ENCODE measurements at places on chromosomes 7 and 10. TPM values are rescaled to one million over a fixed set of nuclear protein-coding genes. Genes with fewer than 3 reads are reported as not detected.

DNA sequence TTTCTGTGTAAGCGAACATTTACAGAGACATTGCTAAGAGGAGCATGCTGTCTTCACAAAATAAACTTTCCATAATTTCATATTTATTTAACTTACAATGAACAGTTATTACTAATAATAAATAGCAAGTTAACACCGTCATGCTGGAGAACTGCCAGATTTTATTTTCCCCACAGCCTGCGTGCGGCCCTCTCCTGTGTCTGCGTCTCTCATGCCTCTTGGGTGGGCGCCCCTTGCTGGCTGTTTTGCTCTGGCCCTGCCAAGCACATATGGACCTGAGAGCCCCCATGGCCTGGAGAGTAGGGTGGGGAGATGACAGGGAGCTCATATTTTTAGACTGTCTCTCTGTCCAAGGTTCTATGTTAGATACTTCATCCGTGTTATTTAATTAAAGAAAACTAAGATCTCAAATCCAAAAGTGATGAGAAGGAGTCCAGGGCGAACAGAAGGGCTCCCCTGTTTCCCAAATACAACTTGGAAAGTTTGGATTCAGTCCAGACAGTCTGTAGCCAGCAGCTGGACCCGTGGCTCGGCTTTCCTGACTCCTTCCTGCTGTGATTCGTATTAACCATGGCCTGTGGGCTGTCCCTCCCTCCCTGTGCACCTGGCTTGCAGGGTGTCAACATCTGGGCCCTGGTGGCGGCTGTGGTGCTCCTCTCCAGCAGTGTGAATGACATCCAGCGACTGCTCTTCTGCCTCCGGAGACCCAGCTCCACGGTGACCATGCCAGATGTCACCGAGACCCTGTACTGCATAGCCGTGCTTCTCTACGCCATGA lies 20.5 kb downstream of the FBH1 start:
- DNase-seq = no peak

Gene BAMBI
- 25.9 TPM for total RNA-seq

Gene SFMBT2
- total RNA-seq = 1.7 TPM

GRCh38 chr7:12692479-12693259 lies 5.2 kb downstream of the ARL4A start:
- no peak for DNase-seq

DNA sequence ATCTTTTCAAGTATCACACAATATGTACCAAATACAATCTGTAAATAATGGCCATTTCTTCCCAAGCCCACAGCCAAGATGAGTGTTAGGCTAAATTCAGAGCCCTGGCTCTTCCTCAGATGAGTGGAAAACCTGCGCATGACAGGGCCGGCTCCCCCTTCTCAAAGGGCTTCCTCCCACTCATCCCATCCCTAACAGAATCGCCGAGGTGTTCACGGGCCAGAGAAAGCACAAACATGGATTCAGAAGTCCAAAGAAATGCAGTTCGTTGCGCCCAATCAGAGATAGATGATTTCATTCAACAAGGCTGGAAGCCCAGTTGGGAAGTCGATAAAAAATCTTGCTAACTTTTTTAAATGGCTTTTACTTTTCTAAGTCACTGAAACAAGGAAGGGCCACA lies 121.8 kb downstream of the UBE2H start:
- no peak for DNase-seq

DNA sequence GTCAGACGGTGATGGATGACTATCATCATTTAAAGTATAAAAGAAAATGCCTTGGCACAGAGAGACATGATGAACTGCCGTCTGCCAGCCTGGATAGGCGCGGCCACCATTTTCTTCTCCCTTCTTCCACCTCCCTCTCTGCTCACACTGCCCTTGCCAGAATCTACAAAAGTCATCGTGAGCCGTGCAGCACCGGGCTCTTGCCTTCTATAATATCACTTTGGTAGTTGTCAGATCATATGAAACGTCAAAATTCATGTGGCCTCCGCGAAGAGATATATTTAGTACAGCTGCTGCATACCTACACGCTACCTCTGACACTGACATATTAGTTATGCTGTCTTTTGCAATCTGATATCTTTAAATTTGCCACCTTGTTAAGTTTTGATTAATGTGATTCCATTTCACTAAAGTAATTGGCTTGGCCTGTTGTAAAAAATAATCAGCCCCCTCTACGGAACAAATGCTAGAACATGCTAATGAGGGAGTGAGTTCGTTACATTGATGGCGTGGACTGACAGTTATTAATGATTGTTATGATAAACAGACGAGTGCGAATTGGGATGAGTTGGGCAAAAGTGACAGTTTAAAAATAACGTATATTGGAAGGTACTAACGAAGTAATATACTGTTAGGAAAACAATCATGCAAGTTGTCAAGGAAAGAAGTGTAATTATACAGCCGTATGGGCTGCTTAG lies 214.9 kb downstream of the LRMDA start:
- DNase-seq = no peak

DNA sequence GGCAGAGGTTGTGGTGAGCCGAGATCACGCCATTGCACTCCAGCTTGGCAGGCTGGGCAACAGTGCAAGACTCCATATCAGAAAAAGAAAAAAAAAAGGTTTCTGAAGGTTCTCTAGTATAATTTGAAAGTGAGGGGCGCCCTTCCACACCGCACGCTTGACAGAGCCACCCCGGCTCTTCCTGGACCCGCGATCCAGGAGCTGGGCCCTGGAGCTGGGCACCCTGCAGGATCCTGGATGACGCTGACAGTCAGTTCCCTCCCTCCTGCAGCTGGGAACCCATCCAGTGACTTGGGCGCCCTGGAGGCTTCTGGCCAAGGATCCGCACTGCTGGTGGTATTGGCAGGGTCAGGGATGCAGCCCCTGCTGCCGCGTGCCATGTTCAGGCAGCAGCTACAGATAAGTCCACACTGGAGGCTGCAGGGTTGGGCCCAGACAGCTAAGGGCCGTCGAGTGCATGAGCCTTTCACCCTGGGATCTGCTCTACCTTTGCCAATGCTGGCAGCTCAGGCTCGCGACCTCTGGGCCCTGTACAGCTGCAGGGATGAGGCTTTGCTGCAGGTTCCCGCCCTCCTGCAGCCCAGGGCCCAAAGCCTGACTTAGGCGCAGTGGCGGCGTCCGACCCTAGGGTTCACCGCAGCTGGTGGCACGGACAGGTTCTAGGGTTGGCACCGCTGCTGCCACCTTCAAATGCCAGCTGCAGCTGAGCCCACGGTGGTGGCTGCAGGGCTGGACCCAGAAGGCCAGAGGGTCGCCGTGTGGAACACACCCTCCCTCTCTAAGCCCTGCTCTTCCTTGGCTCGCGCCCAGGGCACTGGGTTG lies 110.2 kb downstream of the OR13A1 start:
- no peak for DNase-seq

Gene SLC29A4
- total RNA-seq = 2.2 TPM

DNA sequence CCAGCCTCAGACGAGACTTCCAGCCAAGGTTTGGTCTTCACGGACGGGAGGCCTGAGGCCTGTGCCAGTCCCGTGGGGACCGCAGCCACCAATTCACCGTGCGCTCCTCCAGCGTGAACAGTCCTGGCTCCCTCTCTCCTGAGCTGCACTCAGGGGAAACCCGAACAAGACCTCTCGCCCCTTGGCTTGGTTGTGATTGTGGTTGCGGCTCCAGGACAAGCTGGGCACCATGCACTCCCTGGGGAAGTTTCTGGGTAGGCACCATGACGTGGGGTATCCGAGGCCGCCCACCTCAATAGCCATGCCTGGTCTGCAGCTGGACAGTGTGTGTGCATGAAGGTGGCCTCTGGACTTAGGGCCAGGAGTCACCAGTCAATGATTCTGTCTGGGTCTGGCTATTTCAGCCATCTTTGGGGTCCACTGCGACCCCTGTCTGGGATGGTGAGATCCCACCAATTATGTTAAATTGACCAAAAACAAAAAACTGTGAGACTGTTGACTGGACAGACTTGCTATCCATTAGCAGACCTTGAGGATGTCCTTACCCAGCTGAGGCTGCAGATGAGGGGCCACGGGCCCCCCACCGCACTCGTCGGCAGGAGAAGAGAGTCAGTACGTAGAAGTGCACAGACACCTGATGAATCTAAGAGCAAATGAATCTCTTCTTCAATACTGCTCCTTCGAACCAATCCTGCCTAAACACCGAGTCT lies 33.5 kb upstream of the EN2 start:
- no peak for DNase-seq

DNA sequence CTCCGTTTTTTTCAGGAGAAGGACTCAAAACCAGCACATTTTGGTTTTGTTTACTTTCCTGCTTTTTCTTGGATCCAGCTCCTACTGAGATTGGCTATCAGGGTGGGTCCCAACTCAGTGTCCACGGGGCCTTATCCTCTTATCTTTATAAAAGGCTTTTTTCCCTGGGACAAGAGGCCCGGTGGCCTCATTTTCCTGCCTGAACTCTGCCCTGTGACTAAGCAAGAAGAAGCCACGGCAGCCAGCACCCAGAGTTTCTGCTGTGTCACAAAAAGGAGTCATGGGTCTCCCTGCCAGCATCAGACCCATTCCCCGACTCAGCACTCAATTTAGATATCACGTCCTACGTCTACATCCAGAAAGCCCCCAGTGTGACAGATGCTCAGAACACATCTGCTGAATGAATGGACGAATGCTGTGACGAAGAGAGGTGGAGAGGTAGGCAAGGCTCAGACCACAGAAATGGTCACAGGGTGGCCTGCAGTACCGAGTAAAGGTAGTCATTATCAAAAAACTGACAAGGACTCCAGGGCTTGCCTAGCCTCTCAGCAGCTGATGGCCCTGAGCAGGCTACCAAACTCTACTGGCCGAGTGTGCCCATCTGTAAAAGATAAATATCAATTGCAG lies 16.7 kb downstream of the DLG5 start:
- DNase-seq = peak; percentile 90

- peak; percentile 64 for DNase-seq
Measured at GRCh38 chr7:3605222-3605621, 304.2 kb downstream of the SDK1 start.

DNA sequence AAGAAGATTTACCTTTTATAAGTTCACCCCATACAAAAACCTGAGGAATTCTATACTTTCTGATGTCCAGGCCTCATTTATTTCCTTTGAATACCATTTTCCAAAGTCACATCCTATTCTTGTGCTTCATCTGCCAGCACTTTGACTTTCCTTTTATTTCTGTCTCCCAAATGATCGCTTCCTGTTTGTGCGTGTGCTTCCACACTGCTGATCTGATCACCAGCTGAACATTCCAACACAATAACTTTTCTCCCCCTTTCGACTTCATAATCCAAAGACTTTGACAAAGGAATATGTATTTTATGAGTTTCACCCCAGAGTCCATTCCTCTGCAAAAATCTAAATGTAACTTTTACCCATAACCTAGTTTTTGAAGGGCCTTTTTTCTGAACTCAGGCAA lies 3.1 kb downstream of the ELAPOR2 start:
- no peak for DNase-seq

DNA sequence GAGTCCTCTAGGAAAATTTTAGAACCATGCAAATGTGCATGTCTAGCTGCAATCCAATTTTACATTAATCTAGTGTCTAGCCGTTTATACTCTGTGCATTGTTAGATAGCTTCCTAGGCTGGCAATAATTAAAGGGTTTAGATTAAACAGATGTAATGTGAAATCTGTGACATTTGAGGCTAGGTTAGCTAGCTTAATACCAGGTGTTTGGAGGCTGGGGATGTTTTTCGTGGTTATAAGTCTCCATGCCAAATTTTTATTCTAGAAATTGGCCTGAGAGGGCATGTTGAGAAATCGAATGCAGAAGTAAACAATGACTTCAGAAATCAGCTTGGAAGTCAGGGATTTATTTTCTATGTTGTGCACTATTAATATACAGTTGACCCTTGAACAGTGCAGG lies 94.2 kb downstream of the ST7 start:
- no peak for DNase-seq

Gene MRC1
- total RNA-seq = under 0.01 TPM

DNA sequence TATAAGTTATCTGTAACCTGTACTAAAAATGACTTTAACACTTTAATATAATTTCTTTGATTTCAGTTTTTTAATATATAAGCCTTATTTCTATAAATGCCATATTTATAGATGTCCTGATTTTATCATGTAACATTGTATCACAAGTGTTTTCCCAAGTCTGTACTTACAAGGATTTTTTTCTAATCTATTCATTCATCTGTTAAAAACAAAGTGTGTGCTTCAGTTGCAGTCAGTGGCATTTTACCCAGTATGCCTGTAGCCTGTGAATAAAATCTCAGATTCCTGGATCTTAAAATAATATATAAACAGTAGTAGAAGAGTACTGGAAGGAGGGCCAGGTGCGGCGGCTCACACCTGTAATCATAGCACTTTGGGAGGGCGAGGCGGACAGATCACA lies 17.4 kb downstream of the PRKRIP1 start:
- no peak for DNase-seq

DNA sequence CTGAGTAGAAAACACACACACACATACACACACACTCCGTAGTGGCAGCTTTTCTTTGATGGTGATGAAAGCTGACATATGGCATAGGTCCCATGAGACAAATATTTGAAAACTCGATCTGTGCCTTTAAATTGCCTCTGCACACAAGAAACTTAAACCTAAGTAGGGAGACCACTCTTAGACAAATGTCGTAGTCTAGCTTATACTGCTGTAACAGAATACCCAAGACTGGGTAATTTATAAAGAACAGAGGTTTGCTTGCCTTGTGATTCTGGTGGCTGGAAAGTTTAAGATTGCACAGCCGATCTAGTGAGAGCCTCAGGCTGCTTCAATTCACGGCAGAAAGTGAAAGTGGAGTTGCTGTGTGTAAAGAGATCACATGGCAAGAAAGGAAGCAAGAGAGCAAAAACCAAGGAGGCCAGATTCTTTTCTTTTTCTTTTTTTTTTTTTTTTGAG lies 489.4 kb upstream of the SORCS1 start:
- DNase-seq = peak; percentile 49

GRCh38 chr10:3806603-3807002 lies 21.6 kb upstream of the KLF6 start:
- DNase-seq = peak; percentile 73

DNA sequence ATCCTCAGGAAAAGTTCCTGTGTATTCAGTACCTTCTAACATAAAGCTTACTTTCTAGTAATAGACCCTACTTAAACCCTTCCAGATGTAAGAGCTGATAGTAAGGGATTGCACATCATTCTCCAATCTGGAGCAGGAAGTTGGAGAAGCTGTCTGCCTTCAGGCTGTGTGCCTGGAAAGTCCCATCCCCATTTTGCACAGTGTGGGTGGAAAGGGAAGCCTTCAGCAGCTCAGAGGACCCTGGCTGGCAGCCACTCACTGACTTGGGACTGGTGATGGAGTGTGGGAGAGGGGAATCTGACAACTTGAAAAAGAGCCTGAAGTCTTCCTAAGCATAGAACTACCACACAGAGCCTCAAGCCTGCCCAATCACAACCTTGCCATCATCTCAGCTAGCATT lies 164.1 kb upstream of the ADO start:
- DNase-seq = peak; percentile 31

Gene OPALIN
- total RNA-seq = not detected

- no peak for DNase-seq
Measured at GRCh38 chr10:132640326-132641125, 102.9 kb downstream of the INPP5A start.

Gene SKAP2
- 10.4 TPM for total RNA-seq

- DNase-seq = peak; percentile 8
Measured at GRCh38 chr10:101450277-101451080, 96.5 kb downstream of the BTRC start.

- no peak for DNase-seq
Measured at GRCh38 chr10:11197266-11197712, 179.6 kb downstream of the CELF2 start.

Data from fibroblast of villous mesenchyme (primary cell).